ENCODE measurements at places on chromosomes 7 and 10.

DNA sequence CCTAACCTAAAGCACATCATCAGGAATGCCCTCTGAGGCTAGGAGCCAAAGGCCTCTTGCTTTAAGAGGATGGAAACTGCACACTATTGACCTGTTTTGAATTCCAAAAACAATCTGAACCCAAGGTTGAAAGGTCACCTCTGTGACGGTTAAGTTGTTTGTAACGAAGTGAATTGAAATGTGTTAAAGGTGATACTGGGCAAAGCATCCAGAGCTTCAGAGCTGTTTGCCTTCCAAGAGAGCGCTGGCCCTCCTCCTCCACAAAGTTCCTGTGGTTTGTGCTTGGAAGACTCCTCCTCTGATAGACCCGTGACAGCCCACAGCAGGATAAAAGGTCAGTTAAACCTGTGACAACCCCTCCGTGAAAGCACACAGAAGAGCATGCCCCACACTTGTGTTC is 133.7 kb upstream of the CTTNBP2 start:
- DNase-seq: no peak

DNA sequence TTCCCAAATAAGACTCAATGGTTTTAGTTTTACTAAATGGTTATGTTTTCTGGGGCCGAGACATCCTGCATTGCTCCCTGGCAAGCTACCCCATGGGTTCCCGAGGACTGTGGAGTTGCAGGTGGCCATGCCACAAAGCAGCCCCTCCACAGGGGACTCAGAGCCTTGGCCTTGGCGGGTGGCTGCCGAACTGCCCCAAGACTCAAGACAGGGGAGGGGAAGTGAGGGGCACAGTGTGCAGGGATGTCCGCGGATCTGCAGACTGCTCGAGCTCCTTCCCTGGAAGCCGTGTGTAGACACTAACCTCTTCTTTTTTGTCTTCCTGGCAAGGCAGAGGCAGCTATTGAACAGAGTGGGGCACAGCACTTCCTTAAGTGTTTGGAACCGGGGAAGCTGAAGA is 154.6 kb downstream of the EBF3 start:
- no peak for DNase-seq

DNA sequence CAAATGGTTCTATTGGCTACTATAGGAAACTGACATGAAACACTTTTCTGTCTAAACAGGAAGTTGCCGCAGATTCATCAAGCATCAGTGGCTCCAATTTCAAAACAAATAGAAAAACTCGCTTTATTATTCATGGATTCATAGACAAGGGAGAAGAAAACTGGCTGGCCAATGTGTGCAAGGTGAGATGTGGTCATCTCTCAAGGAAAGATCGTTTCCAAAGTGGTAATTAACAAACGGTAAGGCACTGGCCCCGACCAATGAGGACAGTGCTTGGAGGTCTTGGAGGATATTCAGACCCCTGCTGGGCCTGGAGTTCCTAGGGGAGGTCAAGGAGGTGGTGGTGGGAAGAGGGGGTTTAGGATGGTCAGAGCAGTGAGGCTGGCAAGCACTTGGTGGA is 2.6 kb downstream of the PNLIP start:
- DNase-seq: no peak

DNA sequence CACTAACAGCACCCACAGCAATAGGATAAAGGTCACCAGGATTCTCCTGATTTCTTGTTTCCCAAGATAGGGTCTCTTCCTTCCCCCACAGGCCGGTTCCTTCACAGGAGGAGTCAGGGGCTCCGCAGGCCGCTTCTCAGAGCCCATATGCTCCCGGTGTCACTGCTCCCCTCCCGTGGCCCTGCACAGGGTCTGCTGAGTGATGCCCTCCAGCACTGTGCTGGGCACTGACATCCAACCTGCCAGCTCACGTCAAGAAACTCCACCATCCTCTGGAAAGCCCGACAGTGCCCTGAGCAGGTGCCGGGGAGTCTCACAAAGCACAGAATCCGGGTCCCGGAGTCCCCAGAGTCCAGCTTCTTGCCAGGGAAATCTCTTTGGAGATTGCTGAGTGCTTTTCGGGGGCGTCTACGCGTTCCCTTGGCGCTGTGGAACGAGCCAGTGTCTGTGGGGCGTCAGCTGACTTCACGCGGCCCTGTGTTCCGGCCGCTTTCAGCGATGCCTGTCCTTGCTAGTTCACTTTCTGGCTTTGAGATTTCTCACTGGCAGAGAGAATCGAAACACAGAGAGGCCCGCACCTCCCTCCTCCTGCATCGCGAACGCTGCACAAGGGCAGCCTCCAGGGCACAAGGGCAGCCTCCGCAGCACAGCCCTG is 567.5 kb downstream of the DNAJB6 start:
- no peak for DNase-seq

DNA sequence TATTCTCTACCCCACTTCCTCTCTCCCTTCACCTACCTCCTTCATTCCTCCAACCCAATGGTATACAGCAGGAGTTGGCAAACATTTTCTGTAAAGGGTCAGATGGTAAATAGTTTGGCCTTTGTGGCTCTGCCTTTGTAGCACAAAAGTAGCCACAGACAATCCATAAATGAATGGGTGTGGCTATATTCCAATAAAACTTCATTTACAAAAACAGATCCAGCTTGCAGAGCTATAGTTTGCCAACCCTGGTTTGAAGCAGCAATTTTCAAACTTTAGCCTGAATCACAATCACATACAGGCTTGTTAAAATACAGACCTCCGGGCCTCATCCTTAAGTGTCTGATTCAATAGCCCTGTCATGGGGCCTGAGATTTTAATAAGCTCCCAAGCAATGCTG is 110.5 kb downstream of the CPEB3 start:
- DNase-seq: no peak

GRCh38 chr7:140769852-140770251 is 73.3 kb downstream of the NDUFB2 start:
- no peak for DNase-seq

DNA sequence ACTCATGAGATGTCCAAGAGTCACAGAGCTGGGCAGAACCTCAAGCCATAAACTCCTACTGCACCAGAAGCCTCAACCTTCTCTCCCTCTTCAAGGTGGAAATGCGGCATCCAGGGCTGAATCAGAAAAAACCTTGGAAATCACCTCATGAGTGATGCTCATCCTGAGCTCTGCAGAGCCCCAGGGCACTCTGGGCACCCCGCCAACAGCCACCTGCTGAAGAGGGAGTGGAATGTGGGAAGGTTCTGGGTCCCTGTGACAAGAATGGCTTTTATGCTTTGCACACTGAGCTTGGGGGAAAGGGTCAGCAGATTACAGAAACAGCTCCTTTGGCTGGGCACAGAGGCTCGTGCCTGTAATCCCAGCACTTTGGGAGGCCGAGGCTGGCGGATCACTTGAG is 18.8 kb downstream of the NUDT1 start:
- no peak for DNase-seq

GRCh38 chr7:94411188-94411466 is 16.4 kb downstream of the COL1A2 start:
- DNase-seq: no peak

- DNase-seq: no peak
Measured at GRCh38 chr7:89813081-89813480, 341.2 kb upstream of the STEAP1 start.

- DNase-seq: peak; percentile 22
Measured at GRCh38 chr7:30740417-30741181, 11.3 kb upstream of the INMT start.

GRCh38 chr10:68362590-68362989 is 29.9 kb upstream of the PBLD start:
- DNase-seq: no peak

DNA sequence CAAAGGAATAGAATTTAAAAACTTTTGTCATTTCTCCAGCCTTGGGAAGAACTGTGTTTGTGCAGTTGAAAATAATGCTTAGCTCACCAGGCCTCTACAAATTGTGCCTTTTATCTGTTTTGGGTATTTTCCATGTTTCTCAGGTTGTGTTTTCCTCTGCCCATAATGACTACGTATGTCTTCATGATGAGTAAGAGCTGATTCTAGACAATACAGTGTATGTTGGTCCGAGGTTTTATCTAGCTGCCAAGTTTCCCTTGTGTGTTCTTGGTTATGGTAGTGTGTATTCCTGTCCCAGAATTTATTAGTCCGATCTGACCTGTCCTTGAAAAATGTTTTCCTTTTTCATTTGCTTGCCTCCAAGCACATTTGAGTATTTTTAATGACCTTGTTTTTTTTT is 83.7 kb upstream of the GLCCI1 start:
- no peak for DNase-seq

GRCh38 chr7:102225025-102225424 is 61.6 kb upstream of the SH2B2 start:
- no peak for DNase-seq

- DNase-seq: no peak
Measured at GRCh38 chr10:79082631-79083596, 14.1 kb downstream of the ZMIZ1 start.

DNA sequence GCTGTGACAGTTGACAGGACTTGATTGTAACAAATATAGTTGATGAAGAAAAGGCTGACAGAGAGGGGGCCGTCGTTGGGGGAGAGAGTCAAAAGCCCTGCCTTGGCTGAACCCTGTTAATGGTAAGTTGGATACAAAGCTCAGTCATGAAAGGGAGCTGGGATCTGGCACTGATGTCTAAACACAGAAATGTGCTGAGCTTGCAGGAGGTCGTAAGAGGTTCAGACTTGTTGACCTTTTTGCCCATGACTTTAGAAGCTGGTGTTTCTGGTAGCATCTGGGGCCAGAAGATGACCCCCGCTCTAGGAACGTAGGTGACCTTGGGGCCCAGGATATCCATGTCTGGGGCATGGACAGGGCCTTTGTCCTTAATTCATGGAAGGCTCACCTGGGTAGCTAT is 294.7 kb downstream of the TCF7L2 start:
- no peak for DNase-seq

DNA sequence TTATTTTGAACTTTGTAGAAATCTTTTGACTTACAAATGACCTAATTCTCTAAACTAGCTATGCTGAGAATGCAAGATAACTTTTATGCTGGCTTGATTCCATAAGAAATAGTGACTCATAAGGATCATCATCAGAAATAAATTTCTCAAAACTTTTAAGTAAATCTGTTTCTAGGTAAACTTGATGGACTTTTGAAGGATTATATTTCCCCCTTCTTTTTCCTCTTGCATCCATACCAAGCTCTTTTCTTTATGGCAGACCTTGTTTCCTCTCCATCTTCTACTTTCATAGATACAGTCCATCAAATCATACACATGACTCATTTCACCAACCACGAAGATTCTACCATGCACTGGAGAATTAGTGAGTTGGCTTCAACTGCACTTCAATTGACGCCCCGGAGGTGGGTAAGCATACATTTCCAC is 336.3 kb downstream of the KCNMA1 start:
- no peak for DNase-seq

- no peak for DNase-seq
Measured at GRCh38 chr10:60714233-60714632, 64.0 kb upstream of the CDK1 start.

DNA sequence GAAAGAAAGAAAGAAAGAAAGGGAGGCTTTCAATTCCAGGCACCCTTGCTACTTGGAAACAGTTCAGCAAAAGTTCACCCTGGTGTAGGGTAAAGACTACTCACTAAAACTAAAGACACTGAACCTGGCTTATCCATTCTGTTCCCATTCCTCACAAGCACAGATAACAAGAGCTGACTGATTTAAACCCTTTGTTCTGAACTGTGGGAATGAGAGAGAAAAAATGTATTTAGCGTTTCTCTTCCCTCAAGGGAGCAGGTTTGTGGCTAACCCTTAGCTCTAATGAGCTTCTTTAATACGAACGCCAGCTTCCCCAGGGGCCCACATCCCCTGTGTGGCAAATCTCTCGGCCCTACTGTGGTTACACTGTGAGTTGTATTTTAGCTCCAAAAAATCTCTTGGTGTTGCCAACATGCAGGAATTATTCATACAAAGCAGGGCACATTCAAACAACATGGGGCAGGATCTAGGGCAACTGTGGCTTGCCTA is 23.3 kb downstream of the PRTFDC1 start:
- DNase-seq: no peak

DNA sequence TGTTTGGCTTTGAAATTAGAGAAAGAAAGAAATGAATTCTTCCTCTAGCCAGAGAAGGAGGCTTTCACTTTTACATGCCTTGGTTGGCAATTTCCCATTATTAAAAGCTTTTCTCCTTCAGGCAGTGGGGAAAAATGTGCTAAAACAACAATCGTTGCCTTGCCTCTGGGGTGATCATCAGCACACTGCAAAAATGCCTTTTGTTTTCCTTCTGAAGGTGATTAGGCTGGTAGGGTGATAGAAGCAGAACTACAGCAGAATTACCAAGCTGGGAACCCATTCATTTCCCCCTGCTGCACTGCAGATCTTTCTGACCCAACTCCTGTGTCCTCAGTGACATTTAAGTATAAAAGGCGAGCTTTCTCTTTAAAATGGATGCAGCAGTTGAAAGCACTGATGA is 22.2 kb downstream of the ANK3 start:
- no peak for DNase-seq
